ENCODE measurements at places on chromosomes 13 and 19.

GRCh38 chr19:4391701-4392483 lies 8.5 kb downstream of the SH3GL1 start:
- DNase-seq, result no peak

DNA sequence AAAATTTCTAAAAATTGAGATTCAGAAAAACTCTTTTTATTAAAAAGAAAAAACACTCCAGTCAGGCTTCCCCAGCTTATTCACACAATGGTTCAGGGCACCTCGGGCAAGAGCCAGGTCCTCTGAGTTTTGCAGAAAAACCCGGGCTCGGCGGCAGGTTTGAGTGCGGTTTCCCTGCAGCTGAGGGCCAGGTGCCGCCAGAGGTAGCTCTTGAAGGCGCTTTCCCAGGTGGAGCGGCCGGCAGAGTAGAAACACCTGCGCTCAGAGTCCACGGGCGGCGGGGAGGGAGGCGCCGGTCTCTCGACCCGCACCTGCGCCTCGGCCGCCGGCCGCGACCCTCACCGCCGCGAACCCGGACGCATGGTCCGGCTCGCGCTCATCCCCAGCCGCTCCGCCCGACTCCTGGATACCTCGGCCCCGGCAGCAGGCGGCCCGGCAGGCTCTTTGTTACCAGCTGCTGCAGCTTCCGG lies 444 bp downstream of the PROSER1 start:
- peak; percentile 59 for DNase-seq

GRCh38 chr19:788686-788982 lies 8.6 kb upstream of the PTBP1 start:
- DNase-seq, result no peak

GRCh38 chr13:44796597-44797490 lies 192.4 kb downstream of the NUFIP1 start:
- DNase-seq, result no peak

DNA sequence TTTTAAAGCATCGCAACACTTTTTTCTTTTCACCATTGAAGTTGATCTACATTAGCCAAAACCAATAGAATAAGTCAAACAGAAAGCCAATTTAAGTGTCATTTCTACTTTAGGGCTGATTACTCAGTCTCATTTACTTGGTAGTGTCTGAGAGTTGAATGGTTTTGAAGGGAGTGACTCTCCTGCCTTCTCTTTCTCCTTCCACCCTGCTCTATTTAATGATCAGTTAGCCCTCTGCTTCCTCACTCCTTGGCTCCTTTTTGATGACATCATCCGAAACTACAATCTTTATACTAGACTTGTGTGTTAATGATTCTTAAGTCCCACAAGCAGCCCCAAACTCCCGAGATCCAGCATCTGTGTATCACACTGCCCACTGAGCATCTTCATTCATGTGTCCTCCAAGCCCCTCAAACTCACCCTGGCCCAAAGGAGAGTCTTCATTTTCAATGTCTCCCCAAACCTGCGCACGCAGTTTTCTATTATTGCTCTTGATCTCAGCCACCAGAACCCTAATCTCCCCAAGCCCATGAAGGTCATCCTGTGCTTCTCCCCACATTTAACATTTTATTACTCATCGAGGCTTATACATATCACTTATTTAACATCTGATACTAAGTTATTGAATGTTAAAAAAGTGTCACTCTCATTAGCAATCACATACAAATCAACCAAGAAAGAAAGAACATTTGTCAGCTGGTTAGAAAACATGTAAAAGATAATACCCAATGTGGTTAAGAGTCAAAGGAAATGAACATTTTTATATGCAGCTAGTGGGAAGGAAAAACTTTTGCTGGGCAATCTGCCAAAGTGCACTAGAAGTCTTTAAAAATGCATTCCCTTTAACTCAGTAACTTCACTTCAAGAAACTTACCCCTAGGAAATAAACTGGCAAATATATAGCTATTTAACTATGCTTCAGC lies 32.2 kb upstream of the ARGLU1 start:
- no peak for DNase-seq

- DNase-seq, result no peak
Measured at GRCh38 chr13:93190006-93190405, 36.6 kb upstream of the GPC6 start.

DNA sequence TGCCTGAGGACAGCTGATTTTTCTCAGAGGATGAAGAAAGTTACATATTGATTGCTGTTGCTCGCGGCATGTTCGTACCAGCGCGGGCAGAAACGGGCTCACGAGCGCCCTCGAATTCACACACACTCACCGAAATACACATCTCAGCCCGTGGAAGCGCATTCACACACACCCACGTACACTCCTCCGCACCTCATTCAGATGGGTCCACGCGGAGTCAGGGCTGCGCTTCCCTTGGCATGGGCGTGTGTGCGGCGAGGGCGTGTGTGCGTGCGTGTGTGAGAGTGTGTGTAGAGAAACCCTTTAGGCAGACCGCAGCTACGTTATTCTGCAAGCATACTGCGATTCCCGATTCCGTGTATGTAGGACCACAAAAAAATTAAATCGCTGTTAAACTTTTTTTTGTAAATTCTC lies 2.1 kb upstream of the PCDH17 start:
- no peak for DNase-seq

GRCh38 chr19:3029065-3029923 lies at the start of gene TLE2:
TSS of gene TLE2 (minus strand) at chr19:3029280. CDS start at chr19:3028904, 376 bp downstream.
- DNase-seq, result no peak

- DNase-seq, result no peak
Measured at GRCh38 chr13:109406376-109406992, 379.9 kb downstream of the IRS2 start.

- no peak for DNase-seq
Measured at GRCh38 chr19:49677901-49678674, 1.0 kb downstream of the PRMT1 start.

DNA sequence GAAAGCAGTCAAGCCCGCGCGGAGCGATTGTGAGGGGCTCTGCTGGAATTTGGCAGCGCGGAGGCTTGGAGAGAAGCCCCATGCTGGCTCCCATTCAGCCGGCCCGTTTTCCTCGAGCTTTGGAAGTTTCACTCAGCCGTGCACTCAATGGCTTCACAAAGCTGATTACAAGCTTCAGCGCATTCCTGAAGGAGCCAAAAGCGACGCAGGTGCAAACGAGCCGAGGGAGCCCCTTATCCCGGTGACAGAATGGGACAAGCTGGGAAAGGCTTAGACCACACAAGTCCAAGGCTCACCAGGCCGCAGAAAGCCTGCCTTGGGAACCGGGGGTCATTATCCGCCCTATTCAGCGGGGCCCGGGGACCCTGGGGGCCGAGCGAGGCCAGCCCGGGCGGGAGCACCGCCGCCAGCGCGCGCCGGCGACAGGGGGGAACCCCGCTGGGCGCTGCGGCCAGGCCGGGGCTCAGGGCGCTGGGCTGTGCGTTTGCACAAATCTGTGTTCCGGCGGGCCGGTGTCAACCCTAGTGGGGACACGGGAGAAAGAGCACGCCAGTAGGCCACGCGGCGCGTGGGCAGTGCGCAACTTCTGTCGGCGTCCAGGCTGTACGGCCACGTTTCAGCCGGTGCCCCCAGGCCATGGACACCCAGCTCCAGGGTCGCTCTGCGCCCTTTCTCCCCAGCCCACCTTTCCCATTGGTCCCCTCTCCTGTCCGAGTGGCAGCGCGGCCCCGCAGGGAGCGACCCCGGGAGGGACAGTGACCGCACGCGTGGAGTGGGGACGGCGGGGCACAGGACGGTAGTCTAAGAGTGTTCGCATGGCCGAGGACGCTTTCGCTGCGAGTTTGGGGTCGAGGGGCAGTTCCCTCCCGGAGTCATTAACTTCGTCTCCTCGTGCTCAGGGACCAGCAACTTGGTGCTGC lies 37.3 kb downstream of the SOX1 start:
- DNase-seq, result no peak

DNA sequence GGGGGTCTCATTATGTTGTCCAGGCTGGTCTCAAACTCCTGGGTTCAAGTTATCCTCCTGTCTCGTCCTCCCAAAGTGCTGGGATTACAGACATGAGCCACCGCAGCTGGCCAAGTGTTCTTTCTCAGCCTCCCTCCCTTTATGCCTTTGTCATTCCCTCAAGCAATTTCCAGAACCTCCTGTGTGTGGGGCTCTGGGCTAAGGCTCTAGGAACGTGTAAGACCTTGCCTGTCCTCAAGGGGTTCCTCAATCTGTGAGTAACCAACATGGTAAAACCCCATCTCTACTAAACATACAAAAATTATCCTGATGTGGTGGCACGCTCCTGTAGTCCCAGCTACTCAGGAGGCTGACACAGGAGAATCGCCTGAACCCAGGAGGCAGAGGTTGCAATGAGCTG lies 15.5 kb upstream of the SPACA4 start:
- DNase-seq, result no peak

- DNase-seq, result no peak
Measured at GRCh38 chr13:44652962-44653660, 77.0 kb upstream of the TSC22D1 start.

DNA sequence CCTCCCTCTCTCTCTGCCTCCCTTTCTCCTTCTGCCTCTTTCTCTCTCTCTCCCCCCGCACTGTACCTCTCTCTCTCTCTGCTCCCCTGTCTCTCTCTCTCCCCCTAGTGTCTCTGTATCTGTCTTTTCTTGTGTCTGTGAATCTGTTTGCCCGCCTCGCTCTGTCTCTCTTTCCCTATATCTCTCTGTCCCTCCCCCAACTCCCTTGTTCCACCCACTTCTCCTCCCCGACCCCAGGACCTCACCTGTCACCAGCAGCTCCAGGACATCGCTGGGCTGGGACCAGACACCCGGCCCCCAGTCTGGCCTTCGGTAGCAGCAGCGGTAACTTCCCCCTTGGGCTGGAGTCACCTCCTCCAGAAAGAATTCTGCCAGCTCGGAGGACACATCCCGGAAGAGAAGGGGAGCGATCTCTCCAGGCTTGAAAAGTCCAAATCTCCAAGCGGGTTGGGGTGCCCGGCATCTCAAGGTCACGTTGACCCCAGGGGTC lies 3.9 kb downstream of the OSCAR start:
- no peak for DNase-seq

Measured in NCI-H187 treated with DMSO at 0.1 percent for 48 hours (cell line).